ENCODE measurements at places on chromosomes 13 and 19. TPM values are rescaled to one million over a fixed set of nuclear protein-coding genes. Genes with fewer than 3 reads are reported as not detected.

- DNase-seq, result no peak
Observed at GRCh38 chr19:49971991-49972411, 11.0 kb upstream of the SIGLEC11 start.

GRCh38 chr19:30227012-30227621 lies 145.1 kb upstream of the ZNF536 start:
- no peak for DNase-seq

GRCh38 chr19:18308051-18308947 lies 14.6 kb downstream of the LSM4 start:
- no peak for DNase-seq

GRCh38 chr13:35478271-35479037 lies 2.0 kb upstream of the MAB21L1 start:
- no peak for DNase-seq

DNA sequence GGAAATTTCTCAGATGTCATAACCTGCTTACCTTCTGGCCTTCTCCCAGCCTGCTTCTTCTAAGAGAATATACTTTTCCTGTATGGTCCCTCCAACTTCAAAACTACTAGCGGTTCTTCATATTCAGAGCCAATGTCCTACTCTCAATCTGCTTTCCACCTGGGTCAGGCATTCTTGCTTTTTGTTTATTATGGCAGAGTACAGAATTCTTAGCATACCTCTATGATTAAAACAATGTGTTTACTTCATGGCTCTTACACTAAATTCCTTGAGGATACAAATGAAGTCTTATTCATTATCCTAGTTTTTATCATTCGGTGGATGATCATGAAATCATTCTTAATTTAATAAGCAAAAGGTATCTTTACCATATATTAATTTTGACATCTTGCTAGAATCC lies 484.2 kb upstream of the SLITRK1 start:
- DNase-seq, result peak; percentile 7

DNA sequence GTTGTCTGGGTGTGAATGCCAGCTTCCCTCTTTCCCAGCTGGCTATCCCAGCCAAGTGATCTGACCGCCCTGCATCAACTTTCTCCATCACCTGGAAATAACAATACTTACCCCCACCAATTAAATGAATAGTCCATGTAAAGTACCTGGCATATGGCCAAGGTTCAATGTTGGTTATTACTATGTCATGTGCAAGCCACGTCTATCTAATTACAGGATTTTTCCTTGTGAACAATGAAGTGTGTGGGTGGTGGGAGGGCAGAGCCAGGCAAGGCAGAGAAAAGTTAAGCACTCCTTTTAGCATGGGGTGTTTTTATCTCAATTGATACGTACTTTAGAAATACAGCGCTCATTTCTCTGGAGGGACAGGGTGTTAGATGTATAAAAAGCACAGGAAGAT lies 121.1 kb downstream of the NHLRC3 start:
- DNase-seq, result no peak

DNA sequence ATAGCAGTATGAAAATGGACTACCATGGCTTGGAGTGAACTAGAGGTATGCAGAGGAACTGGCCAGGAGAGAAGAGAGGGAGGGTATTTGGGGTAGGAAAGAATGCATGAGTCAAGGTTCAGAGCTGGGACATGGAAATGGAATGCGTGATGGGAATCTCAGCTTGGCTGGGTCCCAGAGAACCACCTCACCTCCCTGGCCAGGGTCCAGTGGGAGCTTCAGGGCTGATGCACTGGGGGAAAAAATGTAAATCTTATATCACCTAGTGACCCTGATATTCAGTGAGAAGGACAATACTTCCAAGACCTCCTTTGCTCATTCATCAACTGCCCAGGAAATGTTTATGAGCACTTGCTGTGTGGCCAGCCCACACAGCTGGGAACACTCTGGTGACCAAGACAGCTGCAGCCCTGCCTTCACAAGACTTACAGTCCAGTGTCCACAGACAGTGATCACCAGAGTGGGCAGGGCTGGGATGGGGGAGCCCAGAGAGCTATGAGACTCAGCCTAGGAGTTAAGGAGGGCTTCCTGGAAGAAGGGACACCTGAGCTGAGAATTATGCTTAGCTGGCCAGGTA lies 12.8 kb downstream of the IGSF23 start:
- peak; percentile 99 for DNase-seq

DNA sequence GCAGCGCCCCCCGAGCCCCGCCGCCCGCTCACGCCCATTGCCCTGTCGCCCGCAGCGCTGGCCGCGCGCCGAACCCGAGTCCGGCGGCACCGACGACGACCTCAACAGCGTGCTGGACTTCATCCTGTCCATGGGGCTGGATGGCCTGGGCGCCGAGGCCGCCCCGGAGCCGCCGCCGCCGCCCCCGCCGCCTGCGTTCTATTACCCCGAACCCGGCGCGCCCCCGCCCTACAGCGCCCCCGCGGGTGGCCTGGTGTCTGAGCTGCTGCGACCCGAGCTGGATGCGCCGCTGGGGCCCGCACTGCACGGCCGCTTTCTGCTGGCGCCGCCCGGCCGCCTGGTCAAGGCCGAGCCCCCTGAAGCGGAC lies 518 bp downstream of the KLF2 start:
- DNase-seq, result no peak

- DNase-seq, result no peak
Observed at GRCh38 chr13:49821216-49822009, 28.9 kb upstream of the KPNA3 start.

DNA sequence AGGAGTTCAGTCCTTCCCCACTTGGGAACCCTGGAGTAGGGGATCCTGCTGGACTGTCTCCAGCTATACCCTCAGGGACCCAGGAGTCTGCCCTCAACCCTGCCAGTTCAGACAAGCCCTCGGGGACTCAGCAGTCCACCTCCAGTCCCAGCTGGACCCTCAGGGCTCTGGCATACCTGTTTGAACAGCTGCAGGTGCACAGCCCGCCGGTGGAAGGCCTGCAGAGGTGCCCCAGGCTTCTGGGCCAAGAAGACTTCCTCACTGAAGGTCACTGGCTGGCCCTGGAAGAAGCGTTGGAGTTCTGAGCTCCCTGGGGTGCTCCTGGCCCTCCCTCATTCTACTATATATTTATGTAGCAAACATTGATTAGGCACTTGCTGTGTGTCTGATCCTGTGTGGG lies 8.6 kb downstream of the CRB3 start:
- no peak for DNase-seq

- no peak for DNase-seq
Observed at GRCh38 chr13:106498571-106498970, 36.9 kb downstream of the EFNB2 start.

DNA sequence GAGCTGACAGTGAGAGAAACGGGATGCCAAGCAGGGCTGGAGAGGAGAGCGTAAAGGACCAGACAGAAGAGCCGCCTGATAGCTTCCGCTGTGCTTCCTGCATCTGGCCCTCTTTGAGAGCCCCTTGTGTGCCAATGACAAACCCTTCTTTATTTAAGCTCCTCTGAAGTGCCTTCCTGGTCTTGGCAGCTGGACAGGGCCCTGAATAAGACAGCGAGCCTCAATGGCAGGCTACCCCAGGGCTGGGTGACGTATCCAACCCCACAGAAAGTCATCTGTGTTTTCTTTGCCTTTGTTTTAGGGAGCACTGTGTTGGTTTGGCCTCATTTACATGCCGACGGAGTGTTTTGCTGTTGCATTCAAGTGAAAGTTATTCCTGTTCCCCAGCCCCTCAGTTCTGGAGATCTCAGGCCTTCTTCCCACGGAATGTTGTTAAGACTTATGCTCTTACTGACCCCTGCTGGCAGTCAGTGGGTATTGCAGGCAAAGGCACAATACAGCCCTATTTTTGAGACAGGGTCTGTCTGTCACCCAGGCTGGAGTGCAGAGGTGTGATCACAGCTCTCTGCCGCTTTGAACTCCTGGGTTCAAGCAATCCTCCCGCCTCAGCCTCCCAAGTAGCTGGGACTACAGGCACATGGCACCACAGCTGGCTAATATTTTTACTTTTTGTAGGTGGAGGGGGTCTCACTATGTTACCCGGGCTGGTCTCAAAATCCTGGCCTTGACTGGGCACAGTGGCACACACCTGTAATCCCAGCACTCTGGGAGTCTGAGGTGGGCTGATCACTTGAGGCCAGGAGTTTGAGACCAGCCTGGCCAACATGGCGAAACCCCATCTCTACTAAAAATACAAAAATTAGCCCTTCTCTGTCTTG lies 16.8 kb downstream of the CCL25 start:
- no peak for DNase-seq

- DNase-seq, result peak; percentile 81
Observed at GRCh38 chr13:48571126-48571913, 38.4 kb upstream of the RCBTB2 start.

DNA sequence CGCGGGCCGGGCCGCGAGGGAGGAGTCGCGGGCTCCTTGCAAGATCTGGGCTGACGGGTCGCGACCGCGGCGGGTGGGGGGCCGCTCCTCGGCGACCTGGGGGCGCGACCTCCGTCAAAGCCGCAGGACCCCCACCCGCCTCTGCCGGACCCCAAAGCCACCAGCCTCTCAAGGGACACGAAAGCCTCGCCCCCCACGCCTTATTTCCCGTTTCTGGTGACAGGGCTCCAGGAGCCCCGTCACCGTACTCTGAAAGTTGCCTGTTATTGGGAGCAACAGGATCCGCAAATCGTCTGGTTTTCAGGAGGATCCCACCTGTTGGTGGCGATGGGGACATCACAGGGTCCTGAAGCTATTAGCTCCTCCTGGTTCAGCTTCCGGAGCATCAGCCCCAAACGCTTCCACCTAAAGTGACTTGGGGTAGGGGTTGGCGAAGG lies 530 bp downstream of the MAU2 start:
- no peak for DNase-seq

DNA sequence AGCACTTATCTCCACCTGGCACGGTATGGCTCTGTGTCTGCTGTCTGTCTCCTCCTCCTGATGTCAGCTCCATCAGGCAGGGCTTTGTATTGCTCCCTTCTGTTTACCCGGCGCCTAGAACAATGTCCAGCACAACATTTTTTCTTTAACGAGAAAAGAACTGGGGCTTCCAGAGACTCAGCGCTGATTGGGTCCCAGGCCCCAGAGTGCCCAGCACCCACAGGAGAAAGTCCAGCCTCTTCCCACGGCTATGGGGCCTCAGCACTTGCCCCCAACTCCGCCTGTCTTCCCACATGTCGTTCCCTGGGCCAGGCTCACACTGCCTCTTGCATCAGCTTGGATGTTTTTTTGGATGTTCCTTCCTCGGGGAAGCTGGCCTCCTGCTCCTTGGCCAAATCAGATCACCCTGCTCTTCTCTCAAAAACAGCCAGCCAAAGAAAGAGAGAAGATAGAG lies 6.9 kb downstream of the MYPOP start:
- no peak for DNase-seq

GRCh38 chr19:39998501-39998900 lies 1.6 kb downstream of the ZNF546 start:
- DNase-seq, result peak; percentile 76

DNA sequence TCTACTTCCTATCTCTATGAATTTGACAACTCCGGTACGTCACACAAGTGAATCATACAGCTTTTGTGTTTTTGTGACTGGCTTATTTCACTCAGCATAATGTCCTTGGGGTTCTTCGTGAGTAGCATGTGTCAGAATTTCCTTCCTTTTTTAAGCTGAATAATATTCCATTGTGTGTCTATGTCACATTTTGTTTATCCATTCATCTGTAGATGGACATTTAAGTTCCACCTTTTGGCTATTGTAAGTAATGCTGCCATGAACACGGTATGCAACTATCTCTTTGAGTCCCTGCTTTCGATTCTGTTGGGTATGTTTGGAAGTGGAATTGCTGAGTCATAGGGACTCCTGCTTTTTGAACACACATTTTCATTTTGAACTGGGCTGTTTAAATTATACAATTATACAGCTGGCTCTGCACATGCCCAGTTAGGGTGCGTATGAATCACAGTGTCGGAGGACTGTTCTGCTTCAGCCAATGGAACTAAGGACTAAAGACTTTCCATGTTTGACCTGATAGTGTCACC lies 43.0 kb upstream of the C13orf42 start:
- DNase-seq, result peak; percentile 30

- peak; percentile 94 for DNase-seq
Observed at GRCh38 chr13:75359266-75359665, 122.7 kb downstream of the TBC1D4 start.

- DNase-seq, result no peak
Observed at GRCh38 chr19:41638641-41639081, 11.8 kb upstream of the CEACAM4 start.

DNA sequence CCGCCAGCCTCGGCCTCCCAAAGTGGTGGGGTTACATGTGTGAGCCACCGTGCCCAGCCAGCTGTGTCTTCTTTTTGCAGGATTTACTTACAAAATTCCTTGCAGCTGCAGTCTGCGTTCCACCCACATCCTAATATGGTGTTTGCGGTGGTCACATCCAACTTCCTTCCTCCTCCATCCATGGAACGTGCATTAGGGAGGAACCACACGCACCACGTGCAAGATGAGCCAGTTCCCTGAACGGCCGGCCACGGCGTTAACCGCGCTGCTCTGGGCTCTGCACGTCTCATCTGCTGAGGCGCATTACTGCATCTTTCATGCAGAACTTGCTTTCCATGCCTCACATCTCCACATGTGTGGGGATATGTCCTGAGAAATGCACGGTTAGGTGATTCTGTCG lies 13.0 kb upstream of the SIGLEC11 start:
- DNase-seq, result no peak

- peak; percentile 48 for DNase-seq
Observed at GRCh38 chr13:77002590-77003190, 10.8 kb downstream of the CLN5 start.

DNA sequence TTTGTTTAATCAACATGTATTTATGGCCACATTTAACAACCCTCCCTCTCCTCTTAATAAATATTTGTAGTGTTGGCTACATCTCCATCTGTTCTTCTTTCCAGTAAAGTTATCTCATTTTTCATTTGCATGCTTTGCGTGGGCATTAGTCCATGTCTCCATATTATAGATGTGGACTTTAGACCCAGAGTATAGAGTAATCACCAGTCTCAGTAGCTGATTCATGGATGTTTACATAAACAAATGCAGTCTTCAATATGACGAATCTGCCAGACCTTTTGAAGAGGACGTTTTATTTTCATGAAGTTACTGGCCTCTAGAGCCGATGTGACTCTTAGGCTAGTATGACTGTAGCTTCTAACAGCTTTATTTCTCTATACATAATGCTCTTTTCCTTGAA lies 1546.2 kb downstream of the OLFM4 start:
- no peak for DNase-seq

- no peak for DNase-seq
Observed at GRCh38 chr13:65836066-65836465, 1394.1 kb downstream of the PCDH9 start.

CABP5 gene
- total RNA-seq, result not detected

ZNF418 gene
- 4.2 TPM for total RNA-seq

CEACAM8 gene
- total RNA-seq, result not detected

GNA15 gene
- total RNA-seq, result 0.18 TPM

SLC10A2 gene
- total RNA-seq, result not detected

MBD3L3 gene
- not detected for total RNA-seq

UPK1A gene
- not detected for total RNA-seq

PSG6 gene
- not detected for total RNA-seq

KIR2DL1 gene
- total RNA-seq, result not detected

CLN5 gene
- 22.8 TPM for total RNA-seq

NLRP11 gene
- total RNA-seq, result not detected

DAND5 gene
- not detected for total RNA-seq
